ENCODE measurements at places on chromosomes 3 and 15.

DNA sequence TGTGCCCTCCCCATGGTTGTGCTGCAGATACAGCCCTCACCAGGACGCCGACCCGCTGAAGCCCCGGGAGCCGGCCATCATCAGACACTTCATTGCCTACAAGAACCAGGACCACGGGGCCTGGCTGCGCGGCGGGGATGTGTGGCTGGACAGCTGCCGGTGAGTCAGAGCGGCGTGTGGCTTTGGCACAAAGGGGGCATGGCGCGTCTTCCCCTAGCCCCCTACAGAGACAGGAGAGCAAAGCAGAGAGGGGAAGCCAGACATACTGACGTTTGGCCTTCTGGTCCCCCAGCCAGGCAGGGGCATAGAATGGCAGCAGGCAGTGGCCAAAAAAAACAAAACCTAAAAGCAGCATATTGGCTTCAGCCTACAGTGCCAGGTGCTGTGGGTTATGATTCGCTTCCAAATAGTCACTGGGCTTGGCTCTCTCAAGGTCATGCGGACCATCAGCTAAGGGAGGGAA lies 64.0 kb downstream of the MESD start:
- no peak overlapping the region for H3K27ac ChIP-seq
- no peak overlapping the region for H3K4me3 ChIP-seq
- DNase-seq = no peak
- no peaks in the 10 kb centered on the region for H3K36me3 ChIP-seq

DNA sequence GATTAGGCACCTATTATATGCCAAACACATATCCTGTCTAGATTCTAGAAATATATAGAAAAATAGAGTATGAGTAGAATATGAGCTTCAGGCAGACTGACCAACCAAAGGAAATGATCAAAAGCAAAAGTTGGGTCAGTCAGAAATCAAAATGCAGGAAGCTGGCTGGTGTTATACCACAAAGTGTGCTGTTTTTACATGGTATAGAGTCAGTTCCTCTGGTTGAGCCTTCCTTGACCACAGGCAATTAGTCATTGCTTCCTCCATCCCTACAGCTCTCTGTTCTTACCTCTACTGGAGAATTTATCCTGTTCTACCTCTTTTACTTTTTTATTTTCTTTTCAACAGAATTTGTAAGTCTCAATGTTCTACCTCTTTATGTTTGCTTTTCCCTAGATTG lies 149.8 kb downstream of the TMCO5A start:
- no peak overlapping the region for H3K27ac ChIP-seq
- no peak overlapping the region for H3K4me3 ChIP-seq
- no peaks in the 10 kb centered on the region for H3K4me1 ChIP-seq
- H3K36me3 ChIP-seq = no peaks in the 10 kb centered on the region
- no peak for DNase-seq
- H3K27me3 ChIP-seq = no peaks in the 10 kb centered on the region

DNA sequence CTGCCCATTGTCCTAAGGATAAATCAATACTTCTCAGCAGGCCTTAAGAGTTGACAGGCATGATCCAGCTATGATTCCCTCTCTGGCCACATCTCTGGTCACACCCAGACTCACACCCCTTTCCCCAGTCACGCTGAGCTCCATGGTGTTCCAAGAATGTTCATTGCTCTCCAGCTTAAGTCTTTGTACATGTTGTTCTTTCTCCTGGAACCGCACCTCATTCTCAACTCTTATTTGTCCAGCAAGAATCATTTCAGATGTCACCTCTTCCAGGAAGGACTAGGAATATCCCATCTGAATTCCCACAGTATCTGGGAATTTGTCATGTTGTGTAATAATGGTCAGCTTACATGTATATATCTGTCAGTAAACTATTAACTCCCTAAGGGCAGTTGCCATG lies 118.3 kb upstream of the GALNT15 start:
- no peaks in the 10 kb centered on the region for H3K27me3 ChIP-seq
- DNase-seq = no peak
- no peaks in the 10 kb centered on the region for H3K36me3 ChIP-seq
- H3K4me1 ChIP-seq = no peaks in the 10 kb centered on the region
- H3K27ac ChIP-seq = peak overlapping the region; percentile 25
- no peak overlapping the region for H3K4me3 ChIP-seq

GRCh38 chr3:22691856-22692628 lies 511.1 kb upstream of the UBE2E2 start:
- no peak overlapping the region for H3K4me3 ChIP-seq
- H3K36me3 ChIP-seq = no peaks in the 10 kb centered on the region
- no peak overlapping the region for H3K27ac ChIP-seq
- no peaks in the 10 kb centered on the region for H3K27me3 ChIP-seq

- H3K36me3 ChIP-seq = no peaks in the 10 kb centered on the region
- DNase-seq = no peak
- H3K4me1 ChIP-seq = peaks cover 5% of the 10 kb centered on the region
- no peak overlapping the region for H3K27ac ChIP-seq
- peaks cover 30% of the 10 kb centered on the region for H3K27me3 ChIP-seq
- H3K4me3 ChIP-seq = no peak overlapping the region
These were observed 7.1 kb upstream of the DLL4 start for GRCh38 chr15:40921949-40922607.

DNA sequence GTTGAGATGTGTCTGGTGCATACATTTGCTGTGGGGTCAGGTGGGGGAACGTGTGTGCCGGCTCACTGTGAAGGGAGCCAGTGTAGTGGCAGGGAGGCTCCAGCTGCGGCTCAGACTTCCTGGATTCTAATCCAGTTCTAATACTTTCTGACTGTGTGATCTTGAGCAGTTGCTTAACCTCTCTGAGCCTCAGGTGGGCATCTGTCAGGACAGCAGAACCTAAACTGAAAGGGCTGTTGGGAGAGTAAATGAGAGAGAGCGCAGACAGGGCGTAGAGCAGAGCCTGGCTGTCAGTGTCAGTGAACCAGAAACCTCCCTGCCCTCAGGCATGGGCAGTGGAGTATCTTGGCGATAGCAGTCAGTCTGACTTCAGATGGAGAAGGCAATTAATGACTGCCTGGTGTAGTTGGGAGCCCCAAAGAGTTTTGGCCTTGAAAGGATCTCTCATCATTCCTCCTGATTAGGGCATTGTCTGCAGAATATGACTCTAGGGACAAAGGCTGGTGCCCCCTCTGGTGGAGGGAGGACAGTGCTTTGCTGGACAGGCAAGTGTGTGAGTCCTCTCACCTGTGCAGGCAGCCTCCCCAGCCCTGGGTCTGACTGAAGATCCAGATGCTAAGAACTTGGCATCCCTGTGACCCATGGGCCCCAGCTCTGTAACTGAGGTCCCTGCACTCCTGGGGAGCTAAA lies 9.6 kb downstream of the KBTBD13 start:
- no peaks in the 10 kb centered on the region for H3K27me3 ChIP-seq
- no peak overlapping the region for H3K4me3 ChIP-seq
- no peak for DNase-seq
- H3K36me3 ChIP-seq = peaks cover 2% of the 10 kb centered on the region

- no peaks in the 10 kb centered on the region for H3K36me3 ChIP-seq
- no peaks in the 10 kb centered on the region for H3K27me3 ChIP-seq
- no peak for DNase-seq
- H3K27ac ChIP-seq = no peak overlapping the region
These were observed 75.2 kb downstream of the NEO1 start for GRCh38 chr15:73127302-73127936.

GRCh38 chr3:76310667-76311066 lies 525.3 kb upstream of the ZNF717 start:
- no peaks in the 10 kb centered on the region for H3K36me3 ChIP-seq
- H3K27ac ChIP-seq = no peak overlapping the region
- no peak for DNase-seq
- no peaks in the 10 kb centered on the region for H3K27me3 ChIP-seq
- no peaks in the 10 kb centered on the region for H3K4me1 ChIP-seq

- no peaks in the 10 kb centered on the region for H3K27me3 ChIP-seq
- H3K27ac ChIP-seq = no peak overlapping the region
- no peaks in the 10 kb centered on the region for H3K4me1 ChIP-seq
- DNase-seq = no peak
These were observed 40.5 kb upstream of the FAM174B start for GRCh38 chr15:92696096-92696495.

- H3K36me3 ChIP-seq = no peaks in the 10 kb centered on the region
- H3K4me3 ChIP-seq = no peak overlapping the region
- no peak overlapping the region for H3K27ac ChIP-seq
- H3K27me3 ChIP-seq = no peaks in the 10 kb centered on the region
- DNase-seq = no peak
These were observed 213.2 kb downstream of the PDZRN3 start for GRCh38 chr3:73411545-73411944.

DNA sequence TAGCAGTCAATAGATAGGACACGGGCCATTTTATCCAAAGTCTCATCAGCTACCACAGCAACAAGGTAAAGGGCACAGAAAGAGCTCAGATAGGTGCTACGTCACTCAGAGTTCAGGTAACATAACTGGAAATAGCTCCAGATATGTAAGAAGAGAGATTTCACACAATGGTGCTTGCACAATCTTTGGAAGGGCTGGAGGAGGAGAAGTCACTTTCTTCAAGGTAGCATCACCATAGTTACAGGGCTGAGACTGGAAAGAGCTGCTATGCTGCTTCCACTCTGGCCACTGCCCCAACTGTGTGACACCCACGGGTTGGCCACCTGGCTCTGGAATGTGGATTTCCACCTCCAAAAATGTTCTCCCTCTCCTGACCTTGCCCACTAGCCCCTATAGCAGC lies 448.8 kb upstream of the THBS1 start:
- no peaks in the 10 kb centered on the region for H3K27me3 ChIP-seq
- H3K36me3 ChIP-seq = no peaks in the 10 kb centered on the region
- H3K4me1 ChIP-seq = no peaks in the 10 kb centered on the region
- no peak overlapping the region for H3K4me3 ChIP-seq
- no peak overlapping the region for H3K27ac ChIP-seq
- no peak for DNase-seq

DNA sequence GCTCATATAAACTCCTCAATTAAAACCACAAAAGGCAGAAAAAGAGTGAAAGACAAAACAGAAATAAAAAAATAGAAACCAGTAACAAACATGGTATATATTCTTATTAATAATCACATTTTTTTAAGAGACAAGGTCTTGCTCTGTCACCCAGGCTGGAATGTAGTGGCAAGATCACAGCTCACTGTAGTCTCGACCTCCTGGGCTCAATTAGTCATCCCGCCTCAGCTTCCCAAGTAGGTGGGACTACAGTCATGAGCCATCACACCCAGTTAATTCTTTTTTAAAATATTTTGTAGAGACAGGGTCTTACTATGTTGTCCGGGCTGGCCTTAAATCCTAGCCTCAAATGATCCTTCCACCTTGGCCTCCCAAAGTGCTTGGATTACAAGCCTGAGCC lies 37.1 kb downstream of the FAM240A start:
- H3K4me1 ChIP-seq = no peaks in the 10 kb centered on the region
- H3K4me3 ChIP-seq = no peak overlapping the region
- no peaks in the 10 kb centered on the region for H3K27me3 ChIP-seq
- no peak overlapping the region for H3K27ac ChIP-seq

- no peak overlapping the region for H3K27ac ChIP-seq
- H3K27me3 ChIP-seq = no peaks in the 10 kb centered on the region
- H3K36me3 ChIP-seq = no peaks in the 10 kb centered on the region
- no peaks in the 10 kb centered on the region for H3K4me1 ChIP-seq
- no peak for DNase-seq
These were observed 206.3 kb upstream of the CHRNA7 start for GRCh38 chr15:31824024-31824423.

- H3K4me1 ChIP-seq = no peaks in the 10 kb centered on the region
- H3K27ac ChIP-seq = no peak overlapping the region
- no peak overlapping the region for H3K4me3 ChIP-seq
These were observed 31.0 kb downstream of the ACAP2 start for GRCh38 chr3:195411836-195412235.

DNA sequence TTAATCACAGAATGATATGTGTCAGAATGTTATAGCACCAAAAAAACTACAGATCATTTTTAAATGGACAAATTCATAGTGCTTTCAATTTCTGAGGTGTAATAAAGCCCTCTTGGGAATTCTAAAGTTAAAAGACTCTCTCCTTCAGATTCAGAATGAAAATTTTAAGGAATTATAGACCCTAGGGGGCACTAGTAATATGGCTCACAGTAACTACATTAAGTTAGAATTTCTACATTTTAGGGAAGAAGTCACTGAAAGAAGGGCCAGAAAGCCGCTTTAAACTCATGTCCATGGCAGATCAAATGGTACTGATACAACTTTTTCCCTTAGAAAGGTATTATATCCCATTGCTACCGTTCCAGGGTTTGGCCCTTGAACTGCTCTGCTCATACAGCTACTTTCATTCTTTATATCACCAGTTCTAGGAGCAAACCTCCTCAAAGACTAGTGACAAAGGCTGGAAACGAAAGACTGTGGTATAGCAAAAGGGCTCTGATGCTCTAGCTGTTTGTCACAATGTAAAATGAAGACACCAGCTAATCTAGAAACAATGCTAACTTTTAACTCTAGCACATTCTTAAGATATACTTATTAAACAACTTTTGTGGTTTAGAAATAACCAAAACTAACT lies 18.1 kb downstream of the DAZL start:
- H3K27ac ChIP-seq = no peak overlapping the region
- H3K27me3 ChIP-seq = no peaks in the 10 kb centered on the region
- DNase-seq = no peak
- H3K4me3 ChIP-seq = no peak overlapping the region
- no peaks in the 10 kb centered on the region for H3K36me3 ChIP-seq

DNA sequence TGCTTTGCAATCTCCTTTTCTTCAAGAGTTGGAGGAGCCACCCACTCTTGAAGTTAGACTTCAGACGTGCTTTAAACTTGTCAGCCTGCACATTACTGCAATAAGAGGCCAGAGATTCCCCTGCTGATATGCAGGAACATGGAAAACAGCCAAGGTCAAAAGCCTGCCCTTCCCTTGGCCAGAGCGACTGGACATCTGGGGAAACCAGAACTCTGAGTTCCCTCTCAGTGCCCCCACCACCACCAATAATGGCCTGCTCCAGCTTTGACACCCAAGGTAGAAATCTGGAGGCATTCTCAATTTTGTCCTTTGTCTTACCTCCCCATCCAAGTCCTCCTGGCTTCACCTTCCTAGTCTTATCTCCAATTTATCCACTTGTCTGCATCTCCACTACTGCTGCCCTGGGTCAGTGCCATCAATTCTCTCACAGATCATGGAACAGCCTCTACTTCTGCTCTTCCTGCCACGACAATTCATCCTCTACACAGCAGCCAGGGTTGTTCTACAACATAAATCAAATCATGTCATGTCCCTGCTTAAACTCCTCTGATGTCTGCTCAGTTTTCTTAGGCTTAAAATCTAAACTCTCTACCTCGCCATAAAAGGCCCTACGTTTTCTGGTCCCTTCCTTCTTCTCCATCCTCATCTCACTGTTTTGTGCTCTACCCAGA lies 191.6 kb upstream of the WNT5A start:
- H3K27me3 ChIP-seq = no peaks in the 10 kb centered on the region
- H3K36me3 ChIP-seq = no peaks in the 10 kb centered on the region
- no peak for DNase-seq
- no peak overlapping the region for H3K27ac ChIP-seq

- H3K27ac ChIP-seq = no peak overlapping the region
- H3K27me3 ChIP-seq = no peaks in the 10 kb centered on the region
- no peaks in the 10 kb centered on the region for H3K4me1 ChIP-seq
- no peak overlapping the region for H3K4me3 ChIP-seq
- DNase-seq = no peak
These were observed 82.6 kb upstream of the RAP2B start for GRCh38 chr3:153079386-153079785.
